Stimulated activated CD8-positive, alpha-beta memory T cell treated with anti-CD3 and anti-CD28 coated beads, Interleukin-4, amount 100 ng/mL, for 1 hour (primary cell): ENCODE measurements at places on chromosomes 7 and 10.

GRCh38 chr7:110448918-110449317 lies 642.0 kb upstream of the LRRN3 start:
- no peak for DNase-seq

GRCh38 chr10:32386623-32387260 lies 39.8 kb upstream of the EPC1 start:
- DNase-seq = no peak

GRCh38 chr7:51357821-51358220 lies 41.2 kb upstream of the COBL start:
- DNase-seq = no peak

DNA sequence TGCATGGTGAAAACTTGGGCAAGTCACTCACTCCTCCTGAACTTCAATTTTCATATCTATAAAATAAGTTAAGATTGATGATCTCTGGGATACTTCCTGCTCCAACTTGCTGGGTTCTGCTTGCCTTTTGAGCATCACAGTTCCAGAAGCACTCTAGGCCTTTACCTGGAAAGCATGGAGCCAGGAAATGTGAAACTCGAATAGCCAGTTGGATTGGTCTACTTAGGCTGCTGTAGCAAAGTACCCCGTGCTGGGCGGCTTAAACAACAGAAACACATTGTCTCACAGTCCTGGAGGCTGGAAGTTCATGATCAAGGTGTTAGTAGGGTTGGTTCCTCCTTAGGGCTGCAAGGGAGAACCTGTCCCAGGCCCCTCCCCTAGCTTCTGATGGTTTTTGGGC lies 64.5 kb downstream of the NAMPT start:
- no peak for DNase-seq

DNA sequence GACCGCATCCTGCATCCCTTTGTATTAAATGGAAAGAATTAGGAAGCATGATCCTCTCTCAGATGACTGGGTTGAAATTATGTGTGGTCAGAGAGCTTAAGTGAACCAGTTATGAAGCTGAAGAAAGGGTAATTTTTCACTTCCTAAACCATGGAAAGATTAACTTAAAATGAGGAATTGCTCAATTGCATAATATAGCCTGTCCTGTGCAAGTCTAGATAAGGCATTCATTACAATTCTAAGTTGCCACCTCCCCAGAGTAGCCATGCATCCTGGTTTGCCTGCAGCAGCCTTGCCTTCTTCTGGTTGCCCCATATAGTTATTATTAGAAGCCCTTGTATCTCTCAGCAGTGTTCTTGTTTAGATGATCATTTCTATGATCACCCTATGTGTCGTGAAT lies 45.3 kb downstream of the STARD3NL start:
- DNase-seq = no peak

DNA sequence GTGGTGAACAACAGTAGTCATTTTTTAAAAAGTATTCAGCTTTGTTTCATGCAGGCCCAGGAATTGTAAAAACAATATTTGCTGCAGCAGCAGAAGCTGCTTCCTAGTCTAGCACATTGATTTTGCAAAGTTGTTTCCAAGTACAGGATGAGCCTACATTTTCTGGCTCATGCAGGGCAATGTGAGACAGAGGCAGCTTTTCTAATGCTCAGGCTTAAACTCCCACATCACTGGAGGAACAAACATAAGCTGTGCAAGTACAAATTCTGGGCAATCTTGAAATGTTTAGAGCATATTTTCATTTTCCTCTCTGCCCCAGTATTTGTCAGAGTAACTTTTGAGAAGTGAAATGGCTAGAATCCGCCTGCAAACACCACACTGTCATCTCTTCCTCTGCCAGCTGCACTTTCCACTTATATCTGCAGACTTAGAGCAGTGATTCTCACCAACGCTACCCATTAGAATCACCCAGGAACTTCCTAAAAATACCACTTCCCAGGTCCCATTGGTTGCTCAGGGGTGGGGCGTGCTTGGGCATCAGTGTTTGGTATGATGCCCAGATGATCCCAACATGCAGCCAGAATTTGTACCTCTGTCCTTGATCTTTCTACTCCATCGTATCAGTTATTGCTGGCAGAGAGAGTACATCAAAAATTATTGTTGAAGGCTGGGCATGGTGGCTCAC lies 304.1 kb upstream of the LRGUK start:
- DNase-seq = no peak

- no peak for DNase-seq
These were observed 1285.8 kb upstream of the SORCS1 start for GRCh38 chr10:108450280-108450679.

DNA sequence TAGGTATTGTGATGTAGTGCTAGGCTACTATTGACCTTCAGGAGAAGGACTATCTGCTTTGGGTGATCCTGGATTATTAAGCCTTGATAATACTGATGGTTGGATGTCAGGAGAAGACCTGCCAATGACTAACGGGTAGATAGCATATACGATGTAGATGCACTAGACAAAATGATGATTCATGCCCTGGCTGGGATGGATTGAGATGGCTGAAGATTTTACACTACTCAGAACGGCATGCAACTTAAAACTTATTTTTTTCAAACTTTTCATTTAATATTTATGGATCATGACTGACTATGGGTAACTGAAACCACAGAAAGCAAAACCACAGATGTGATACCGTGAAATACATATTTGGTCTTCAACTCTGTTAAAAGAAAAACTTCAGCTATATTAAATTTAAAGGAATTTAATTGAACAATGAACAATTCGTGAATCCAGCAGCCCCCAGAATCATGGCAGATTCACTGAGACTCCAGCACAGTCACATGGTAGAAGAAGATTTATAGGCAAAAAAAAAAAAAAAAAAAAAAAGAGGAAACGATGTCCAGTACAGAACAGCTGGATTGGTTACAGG lies 124.6 kb upstream of the CDK13 start:
- no peak for DNase-seq

DNA sequence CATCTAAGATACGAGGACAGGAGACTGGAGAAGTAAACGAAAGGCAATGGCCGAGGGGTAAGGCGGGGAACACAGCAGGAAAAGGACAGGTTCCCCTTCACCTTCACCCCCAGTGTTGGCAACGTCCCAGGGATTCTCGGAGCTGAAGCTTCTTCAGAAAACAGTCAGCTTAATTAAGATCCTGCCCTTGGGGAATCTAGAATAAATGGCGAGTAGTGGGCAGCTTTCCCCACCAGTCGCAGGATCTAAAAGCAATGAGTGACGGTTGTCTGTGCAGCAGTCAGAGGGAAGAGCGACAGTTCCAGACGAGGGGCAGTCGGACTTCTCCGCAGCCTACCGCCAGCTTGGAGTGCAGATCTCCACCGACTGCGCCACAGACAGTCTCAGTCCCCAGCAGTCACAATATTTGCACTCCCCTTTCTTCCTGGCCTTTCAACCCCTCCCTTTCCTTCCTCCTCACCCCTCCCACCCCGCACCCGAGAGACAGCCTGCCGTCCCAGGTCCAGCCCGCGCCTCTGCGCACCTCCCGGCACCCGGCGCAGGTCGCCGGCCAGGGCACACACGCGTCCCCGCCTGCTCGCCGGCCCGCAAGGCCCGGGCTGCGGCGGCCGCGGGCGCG lies 10.9 kb upstream of the SP8 start:
- no peak for DNase-seq

GRCh38 chr7:145490356-145490755 lies 626.2 kb upstream of the CNTNAP2 start:
- no peak for DNase-seq

- no peak for DNase-seq
These were observed 4.5 kb upstream of the BHLHA15 start for GRCh38 chr7:98206451-98207330.

GRCh38 chr7:153090764-153091163 lies 331.2 kb downstream of the ACTR3B start:
- no peak for DNase-seq

DNA sequence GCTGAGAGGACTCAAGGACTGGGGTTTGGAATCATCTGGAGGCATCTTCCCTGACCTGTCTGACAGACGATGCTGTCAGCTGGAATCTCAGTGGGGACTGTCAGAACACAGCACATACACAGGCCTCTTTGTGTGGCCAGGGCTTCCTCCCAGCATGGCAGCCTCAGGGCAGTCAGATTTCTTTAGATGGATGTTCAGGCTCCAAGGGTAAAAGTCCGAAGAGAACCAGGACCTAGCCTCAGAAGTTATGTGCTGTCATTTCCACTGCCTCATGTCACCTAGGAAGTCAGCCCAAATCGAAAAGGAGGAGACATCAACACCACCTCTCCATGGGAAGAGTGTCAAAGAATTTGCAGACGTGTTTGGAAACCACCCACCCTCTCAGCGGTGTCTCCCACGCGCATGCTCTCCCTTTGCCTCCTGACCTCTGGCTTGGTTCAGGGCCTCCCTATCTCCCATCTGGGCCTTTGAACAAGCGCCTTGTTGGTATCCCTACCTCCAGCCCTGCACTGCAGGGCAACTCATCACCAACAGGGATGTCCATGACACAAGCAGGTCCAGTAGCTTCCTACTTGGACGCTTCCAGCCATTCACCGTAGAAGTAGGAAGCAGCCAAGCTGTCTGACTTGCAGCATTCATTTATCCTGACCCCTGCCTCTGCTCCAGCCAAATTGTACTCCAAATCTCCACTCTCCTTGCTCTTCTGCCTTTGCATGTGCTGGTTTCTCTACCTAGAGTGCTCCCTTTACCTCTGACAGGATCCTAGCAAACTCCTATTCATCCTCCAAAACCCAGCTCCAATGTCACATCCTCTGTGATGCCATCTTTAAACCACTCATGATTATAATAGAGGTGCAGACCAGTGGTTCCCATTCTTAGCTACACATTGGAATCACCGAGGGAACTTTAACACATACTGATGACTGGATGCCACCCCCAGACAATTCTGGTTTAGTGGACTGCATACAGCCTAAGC lies 121.6 kb downstream of the OAT start:
- DNase-seq = no peak

DNA sequence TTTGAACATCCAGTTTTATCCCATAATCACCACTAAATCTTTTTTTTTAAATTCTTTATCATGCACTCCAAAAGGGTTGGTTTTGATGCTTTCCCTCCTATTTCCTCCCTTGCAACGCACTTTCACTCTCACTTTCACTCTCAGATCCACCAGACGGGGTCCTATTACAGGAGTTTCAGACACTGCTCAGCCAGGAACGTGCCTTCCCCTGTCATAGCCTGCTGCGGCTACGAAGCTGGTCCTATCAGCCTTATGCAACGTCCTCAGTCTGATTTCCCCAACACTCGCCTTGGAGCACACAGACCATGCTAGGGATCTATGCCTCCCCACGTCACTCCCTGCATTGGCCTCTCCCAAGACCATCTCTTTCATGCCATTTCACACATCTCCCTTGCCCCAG lies 23.4 kb downstream of the ZPBP start:
- DNase-seq = no peak

DNA sequence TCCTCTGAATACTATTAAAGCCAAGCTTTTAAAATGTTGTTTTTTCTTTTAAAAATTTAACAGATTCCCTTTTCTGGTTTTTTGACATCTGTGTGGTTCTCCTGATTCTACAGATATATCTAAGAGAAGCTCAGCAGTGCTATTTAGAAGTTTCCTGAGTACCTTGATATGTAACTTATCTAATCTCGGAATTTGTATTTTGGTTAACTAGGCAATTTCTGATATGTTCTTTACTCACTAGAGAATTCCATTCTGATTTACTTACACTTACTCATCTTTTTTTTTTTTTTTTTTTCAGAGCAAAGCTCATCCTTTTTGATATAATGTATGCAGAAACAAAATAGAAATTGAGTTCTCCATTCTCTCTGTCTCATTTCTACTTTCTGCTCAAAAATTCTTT lies 63.8 kb downstream of the PALS2 start:
- no peak for DNase-seq

DNA sequence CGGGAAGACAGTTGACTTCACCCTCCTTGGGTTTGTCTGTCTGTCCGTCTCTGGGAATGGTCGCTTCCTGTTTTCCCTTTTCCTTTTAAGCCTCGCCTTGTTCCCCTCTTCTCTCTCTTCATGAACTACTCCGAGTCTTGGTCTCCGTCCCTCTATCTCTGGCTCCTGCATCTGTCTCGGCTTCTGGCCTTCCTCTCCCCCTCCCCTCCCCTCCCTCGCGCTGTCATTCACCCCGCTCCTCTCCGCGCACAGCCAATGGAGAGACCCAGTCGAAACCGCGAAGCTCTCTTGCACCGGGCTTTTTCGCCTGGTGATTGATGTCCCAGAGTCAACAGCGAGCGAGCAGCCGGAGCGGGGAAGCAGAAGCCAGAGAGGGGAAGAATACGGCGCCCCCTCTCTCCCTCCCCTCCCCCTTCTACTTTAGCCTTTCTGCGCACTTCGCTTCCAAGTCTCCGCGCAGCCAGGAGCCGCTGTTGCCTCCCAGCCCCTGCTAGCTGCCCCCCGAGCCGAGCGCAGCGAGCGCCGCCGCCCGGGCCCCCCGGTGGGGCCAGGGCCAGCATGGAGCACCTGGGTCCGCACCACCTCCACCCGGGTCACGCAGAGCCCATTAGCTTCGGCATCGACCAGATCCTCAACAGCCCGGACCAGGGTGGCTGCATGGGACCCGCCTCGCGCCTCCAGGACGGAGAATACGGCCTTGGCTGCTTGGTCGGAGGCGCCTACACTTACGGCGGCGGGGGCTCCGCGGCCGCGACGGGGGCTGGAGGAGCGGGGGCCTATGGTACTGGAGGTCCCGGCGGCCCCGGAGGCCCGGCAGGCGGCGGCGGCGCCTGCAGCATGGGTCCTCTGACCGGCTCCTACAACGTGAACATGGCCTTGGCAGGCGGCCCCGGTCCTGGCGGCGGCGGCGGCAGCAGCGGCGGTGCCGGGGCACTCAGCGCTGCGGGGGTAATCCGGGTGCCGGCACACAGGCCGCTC lies at the start of gene TLX1:
TLX1 (plus strand) TSS at position 317 of the 978 bp plus-strand sequence; CDS start at position 559, 242 bp downstream.
- DNase-seq = no peak

GRCh38 chr10:17021656-17022465 lies 107.8 kb downstream of the CUBN start:
- DNase-seq = no peak

DNA sequence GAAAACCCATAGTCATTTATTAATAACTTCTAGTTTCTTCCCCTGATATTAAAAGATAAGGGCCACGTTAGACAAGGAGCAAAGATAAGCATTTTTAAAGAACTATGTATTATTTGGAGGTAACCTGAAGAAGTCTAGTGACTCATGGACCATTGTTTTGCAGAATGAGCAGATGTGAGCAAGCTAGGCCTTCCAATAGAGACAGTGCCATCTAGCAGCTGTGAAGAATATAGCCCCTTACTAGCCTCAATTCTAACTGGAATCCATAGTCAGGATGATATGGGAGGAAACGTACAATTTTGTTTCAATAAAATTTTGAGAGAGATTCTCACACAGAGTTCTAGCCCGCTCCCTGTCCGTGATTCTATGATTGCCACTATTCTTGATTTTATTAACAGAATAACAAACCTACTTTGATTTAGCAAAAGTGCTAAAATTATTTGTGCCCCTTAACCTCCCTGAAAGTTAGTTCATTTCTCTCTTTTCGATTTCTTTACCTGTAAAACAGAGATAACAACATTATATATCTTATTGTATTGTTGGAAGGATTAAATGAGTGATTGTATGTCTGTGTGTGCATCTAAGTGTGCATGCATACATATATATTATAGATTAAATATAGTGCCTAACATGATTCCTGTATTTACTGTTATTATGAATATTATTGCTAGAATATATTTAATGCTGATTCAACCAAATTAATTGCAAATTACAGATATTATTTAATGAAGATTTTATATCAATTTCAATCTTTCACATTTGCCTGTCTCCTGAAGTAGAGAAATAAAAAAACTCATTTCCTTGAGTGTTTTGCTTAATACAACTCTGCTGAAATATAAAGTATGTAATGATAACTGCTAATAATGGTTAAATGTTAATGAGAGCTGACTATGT lies 22.7 kb downstream of the FAM237B start:
- DNase-seq = no peak
